ENCODE measurements at places on chromosomes 13 and 19.

- DNase-seq, result no peak
Observed at GRCh38 chr13:26541041-26541440, 16.4 kb upstream of the WASF3 start.

- DNase-seq, result no peak
Observed at GRCh38 chr13:114236227-114236626, 1.5 kb downstream of the CDC16 start.

- no peak for DNase-seq
Observed at GRCh38 chr19:41025871-41026270, 34.8 kb downstream of the CYP2B6 start.

DNA sequence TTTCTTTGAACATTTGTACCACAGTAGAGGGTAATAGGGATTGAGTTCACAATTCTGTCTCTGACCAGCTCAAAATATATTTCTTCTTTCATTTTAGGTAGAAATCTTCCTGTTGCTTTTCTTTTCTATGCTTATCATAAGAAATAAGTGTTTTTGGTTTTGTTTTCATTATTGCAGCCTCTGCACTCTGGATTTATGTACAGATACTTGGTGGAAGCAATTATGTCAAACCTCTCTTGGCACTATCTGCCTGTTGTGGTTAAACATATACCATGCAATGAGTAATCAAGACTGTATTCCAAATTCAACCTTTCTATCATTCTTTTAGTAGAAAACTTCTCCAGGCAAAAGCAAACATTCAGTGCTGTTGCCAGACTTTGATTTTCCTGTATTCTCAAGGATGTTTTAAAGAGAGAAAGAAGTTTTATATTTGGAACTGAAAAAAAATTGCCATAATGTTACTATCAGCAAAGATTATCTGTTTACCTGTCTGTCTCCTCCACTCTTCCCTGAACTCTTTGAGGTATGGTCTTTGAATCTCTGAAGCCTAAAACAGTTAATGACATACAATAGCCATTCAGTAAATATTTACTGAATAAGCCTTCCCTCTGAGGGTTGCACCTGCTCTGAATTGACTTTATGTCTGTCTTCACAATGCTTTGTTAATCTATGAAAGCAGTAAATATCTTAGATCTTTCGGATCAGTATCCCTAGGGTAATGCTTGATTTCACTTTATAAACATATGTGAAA, 612.5 kb upstream of the PRR20A start:
- DNase-seq, result no peak

DNA sequence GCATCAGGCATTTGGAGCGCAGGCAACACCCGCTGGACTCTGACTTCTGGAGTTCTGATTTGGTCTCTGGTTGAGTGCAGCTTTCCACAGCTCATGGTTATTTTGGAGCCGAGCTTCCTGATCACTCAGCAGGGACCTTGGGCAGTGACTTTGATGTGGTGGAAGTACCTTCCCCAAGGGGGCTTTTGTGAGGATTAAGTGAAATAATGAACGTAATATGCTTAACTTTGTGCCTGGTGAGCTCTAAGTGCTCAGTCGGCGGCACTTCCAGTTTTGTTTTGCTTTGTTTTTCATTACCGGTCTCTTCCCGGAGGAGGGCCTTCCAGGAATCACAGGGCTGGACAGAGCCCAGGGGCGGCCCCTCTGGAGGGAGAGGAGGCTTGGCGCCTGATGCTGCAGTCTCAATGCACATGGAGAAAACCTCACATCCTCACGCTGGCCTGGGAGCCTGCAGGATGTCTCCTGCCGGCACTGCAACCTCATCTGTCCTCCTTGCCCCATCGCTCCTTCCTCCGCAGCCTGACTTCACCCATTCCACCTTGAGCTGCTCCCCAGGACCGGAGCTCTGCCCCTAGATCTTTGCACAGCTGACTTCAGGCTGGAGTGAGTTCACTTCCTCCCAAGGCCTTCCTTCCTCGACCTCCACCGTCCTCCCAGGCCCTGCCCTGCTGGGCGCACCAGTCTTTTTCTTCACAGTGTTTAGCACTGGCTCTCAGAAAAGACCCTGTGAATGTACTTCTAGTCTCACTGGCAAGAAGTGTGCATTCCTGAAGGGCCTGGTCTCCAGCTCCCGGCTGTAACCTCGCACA, 1.5 kb downstream of the PLEKHF1 start:
- peak; percentile 74 for DNase-seq

DNA sequence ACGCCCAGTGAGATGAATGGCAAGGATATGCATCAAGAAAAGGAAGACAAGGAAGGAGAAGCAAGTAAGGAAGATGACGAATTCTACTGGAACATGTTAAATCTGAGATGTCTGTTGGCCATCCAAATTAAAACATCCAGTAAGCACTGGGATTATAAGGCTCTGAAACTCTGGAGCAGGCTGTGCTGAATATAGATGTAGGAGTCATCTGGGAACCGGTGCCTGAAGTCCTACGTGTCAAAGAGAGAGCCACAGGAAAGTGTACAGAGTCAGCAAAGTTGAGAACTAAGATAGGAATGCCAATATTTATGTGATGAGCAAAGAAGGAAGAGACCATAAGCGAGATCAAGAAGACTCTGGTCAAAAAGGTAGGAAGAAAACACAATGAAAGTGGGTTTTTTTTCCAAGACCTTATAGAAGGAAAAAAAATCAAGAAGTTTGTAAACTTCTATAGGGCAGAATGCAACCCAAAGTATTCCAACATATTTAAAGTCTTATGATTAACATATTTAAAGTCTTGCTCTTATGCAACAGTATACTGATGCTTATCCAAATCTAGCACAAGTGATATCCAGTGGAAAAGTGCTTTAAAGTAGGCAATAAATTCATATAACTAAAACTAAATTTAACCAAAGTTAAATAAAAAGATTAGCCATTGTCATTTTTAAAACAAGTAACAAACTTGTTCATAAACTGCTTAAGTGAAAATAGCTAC, 51.2 kb upstream of the EEF1AKMT1 start:
- DNase-seq, result peak; percentile 68

DNA sequence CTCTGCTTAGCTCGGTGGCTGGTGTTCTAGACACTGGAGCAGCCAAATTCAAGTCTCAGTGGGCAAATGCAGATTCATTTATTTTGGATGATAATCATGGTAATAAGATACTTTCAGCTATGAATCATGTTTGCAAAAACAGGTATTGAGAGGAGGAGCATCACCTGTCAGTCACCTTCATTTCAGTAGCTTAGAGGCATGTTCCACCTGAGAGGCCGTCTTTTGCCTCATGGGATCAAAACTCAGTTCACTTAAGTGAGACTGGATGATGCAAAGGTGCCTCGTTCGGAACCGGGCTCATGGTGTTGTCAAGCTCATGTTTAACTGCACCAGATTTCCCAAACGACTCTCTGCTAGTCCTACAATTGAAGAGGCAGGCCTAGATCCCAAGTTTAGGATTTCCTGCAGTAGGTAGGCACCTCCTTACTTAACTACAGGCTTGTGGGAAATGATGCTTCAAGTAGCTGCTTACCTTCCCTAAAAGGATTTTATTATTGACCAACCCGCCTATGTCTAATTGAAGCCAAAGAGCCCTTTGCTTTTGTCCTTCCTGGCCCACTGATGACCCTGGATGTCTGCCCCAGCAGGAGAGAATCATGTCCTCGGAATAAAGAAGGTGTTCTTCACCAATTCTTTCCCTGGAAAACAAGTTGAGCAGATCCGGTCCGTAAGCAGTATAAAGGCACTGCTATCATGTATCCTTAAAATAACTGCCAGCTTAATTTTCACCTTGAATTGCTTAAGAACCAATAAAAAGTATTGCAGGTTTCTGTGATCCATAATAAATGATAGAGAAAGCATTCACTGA, 60.0 kb downstream of the ZAR1L start:
- no peak for DNase-seq

- no peak for DNase-seq
Observed at GRCh38 chr19:21850656-21851255, 14.8 kb upstream of the ZNF43 start.
